ENCODE measurements at places on chromosomes 5 and 9.

DNA sequence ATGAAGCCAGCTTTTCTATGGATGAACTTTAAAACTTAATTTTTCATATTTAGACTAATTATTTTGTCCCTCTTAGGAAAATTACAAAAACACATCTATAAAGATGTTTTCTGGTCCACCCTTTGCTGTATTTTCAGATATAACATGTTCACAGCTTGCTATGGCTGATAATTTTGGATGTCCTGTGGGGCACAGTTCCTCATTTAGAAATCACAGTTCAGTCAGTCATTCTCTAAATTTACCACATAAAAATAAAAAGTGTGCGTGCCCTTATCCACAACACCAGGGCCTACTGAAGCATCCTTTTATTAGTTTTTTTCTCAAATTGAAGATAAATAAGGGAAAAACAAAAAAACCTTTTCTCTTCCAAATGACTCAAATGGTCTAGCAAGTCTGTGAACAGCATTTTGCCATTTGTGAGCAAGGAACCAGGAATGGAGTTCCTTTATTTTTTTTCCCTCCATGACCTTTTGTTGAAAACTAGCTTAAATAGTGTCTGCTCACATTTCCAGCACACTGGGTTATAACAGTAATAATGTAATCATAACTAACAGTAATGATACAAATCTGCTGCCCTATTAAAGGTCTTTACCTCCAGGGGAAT is 87.1 kb downstream of the CEMIP2 start:
- DNase-seq: no peak

DNA sequence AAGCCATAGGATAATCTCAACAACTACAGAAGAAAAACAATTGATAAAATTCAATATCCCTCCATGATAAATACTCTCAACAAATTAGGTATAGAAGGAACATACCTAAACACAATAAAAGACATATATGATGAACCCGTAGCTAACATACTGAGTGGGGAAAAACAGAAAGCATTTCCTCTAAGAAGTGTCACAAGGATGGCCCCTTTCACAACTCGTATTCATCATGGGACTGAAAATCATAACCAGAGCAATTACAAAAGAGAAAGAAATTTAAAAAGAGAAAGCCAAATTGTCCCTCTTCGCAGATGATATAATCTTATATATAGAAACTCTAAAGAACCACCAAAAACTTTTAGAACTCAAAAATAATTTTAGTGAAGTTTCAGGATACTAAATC is 146.3 kb upstream of the RGMB start:
- DNase-seq: no peak

GRCh38 chr5:20113031-20113715 is 125.2 kb upstream of the CDH18 start:
- DNase-seq: no peak

DNA sequence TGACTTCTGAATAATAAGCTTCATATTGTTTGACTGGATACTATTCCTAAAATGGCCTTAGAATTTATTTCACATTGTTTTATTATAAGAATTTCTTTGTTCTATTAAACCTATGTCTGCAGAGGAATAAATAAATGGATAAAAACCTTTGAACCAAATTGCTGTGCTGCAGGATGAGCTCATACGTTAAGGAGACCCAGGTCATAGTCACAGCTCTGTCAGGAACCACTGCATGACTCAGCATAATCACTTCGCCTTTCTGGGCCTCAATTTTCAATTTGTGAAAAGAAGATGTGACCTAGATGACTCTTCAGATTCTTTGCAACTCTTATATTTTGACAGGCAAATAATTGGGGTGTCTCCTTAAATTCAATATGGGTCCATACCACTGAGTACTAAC is 36.7 kb upstream of the HMHB1 start:
- DNase-seq: no peak

DNA sequence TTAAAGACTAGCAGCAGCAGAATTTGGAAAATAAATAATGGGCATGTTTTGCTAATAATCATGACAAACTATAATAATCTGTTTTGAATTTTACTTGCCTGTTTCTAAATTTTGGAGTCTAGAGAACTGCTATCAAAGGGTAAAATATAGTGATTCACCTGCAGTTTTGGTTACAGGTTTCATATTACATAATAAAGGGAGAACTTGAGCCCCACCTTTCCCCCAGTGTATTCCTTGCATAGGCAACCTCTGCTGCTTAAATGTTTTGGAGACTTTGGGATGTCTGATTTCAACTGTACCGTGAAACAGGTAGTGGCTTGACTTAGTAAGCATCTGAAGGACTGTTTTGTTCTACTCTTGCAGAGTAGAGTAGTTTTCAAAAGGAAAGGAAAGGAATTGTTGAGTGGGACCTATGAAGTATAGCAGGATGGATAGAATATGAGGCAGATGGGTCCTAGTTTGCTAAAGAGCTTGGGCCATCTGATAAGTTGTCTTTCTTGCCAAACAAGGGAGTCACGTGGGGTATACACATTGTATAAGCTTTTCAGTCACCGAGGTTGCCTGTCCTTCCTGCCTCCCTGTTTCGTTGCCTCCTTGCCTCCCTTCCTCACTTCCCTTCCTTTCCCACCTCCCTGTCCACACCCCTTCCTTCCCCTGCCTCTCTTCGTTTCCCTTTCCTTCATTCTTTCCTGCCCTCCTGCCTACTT is 19.1 kb downstream of the CREBRF start:
- no peak for DNase-seq

DNA sequence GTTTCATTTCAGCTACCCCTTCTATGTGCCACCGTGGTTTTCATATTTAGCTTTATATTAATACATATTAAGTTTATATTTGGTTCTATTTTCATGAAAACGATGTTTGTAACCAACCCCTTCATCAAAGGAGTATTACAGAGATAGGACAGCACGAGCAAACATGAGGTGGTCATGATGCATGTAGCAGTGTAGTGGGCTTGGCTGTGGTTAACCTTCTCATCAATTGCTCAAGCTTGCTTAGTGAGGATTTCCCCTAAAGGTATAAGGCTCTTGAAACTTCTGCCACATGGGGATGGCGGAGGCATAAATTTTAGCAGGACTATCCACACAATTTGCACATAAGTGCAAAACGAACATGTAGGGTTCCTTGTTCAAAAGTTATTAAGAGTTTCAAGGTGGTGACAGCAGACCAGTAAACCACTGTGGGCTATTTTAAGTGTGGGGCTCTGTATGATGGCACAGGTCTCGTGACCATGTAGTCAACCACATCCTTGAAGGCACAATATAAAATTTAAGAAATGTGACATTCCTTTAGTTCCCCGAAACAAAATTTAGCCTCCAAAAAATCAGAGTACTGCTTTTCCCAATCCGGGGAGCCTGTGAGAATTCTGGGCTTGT is 24.8 kb downstream of the TMEM174 start:
- DNase-seq: no peak

DNA sequence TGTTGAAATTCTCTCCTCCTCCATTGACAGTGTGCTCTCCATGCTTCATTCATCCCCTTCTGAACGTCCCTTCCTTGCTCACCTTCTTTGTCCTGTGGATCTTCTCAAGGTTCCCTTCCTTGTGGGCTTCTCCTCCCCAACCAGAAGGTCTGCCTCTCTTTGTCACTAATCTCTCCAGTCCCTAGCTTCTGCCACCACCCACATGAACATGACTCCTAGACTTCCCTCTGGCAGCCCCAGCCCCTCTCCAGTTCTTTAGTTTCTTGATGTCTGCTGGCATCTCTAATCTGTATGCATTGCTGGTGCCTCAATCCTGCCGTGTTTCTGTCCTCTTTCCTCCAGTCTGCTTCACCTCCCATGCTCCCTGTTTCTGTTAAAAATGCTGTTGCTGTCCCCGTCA is 79.3 kb downstream of the ARHGAP26 start:
- DNase-seq: no peak

DNA sequence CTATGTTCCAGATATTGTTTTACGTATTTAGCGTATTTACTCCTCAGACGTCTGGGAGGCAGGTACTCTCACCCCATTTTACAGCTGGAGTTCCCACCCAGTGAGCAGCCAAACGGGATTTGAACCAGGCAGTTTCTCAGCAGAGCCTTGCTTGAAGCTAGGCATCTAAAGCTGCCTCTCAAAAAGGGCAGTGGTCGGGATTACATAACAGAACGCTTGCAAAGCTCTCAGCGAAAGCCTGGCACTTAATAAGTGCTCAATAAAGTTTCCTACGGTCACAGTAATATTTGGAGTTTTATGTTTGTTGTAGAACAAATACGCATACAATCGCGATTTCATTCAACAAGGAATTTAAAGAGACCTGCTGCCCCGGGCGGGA is 286 bp upstream of the BSPRY start:
- DNase-seq: no peak

GRCh38 chr9:34983209-34983608 is 6.3 kb upstream of the DNAJB5 start:
- DNase-seq: no peak

GRCh38 chr5:129460936-129461710 is 1.0 kb downstream of the ADAMTS19 start:
- no peak for DNase-seq

DNA sequence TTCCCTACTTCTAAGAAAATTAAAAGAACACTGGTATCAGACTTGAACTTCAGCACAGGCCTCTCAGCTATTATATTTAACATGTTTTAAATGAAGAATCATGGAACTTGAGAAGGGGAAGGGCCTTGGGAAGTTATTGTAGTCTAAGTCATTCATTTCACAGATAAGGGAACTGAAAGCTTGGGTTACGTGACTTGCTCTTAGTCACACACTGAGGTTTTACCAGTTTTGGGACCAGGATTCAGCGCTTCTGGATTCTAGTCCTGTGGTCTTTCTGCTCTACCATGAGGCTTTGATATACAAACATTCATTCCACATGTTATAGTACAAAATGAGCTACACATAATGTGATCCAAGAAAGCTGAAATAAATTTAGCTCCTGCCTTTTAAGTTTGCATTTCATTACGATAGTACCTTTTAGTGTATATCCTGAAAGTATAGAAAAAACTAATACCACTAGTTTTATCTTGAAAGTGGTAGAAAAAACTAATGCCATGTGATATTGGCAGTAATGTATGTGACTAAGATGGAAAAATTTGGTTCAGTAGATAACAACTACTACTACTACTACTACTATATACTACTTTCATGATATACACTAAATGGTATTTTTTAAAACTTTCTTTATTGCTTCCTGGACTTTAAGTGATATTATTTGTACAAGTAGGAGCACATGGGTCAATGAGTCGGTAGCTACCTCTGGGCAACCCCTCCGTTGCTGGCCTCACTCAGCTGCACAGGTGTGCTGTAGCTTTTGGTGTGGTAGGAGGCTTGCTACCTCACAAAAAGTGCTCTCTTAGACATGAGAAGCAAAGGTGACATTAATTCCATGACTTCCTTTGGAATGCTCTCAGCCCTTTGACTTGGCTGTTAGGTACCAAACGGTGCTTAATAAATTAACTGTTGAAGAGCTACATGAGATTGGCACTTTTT is 40.7 kb downstream of the F2RL2 start:
- DNase-seq: no peak

DNA sequence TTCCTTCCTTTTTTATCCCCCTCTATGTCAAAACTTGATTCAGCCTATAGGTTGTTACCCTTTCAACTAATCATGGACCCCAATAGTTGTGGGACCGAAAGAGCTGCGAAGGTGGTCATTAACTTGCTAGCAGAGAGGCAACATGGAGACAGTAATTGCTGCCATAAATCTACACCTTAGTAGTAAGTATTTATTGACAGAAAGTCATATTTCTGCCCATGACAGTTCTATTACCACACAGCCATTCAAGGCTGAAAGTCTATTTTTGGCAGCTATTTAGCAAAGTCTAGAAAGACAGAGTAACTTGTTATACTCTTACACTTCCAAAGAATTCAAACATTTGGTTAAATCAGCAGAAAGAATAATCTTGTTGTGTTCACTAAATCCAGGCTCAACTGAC is 236.2 kb downstream of the PRELID2 start:
- DNase-seq: no peak

DNA sequence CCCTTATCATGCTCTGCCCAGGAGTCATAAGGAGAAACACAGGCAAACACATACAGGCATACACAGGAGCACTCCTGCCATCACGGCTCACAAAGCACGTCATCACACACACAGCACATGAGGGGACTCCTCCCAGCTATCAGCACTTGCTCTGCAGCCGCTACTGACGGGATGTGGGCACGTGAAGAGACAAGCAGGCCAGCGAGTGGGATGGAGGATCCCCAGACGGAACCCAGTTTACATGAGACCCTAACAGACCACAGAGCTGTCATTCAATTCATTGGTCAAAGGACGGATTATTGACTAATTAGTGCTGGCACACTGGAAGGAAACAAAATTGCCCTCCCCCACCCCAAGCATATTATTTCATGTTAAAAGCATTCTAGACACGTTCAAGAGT is 53.6 kb downstream of the SEMA4D start:
- DNase-seq: no peak

DNA sequence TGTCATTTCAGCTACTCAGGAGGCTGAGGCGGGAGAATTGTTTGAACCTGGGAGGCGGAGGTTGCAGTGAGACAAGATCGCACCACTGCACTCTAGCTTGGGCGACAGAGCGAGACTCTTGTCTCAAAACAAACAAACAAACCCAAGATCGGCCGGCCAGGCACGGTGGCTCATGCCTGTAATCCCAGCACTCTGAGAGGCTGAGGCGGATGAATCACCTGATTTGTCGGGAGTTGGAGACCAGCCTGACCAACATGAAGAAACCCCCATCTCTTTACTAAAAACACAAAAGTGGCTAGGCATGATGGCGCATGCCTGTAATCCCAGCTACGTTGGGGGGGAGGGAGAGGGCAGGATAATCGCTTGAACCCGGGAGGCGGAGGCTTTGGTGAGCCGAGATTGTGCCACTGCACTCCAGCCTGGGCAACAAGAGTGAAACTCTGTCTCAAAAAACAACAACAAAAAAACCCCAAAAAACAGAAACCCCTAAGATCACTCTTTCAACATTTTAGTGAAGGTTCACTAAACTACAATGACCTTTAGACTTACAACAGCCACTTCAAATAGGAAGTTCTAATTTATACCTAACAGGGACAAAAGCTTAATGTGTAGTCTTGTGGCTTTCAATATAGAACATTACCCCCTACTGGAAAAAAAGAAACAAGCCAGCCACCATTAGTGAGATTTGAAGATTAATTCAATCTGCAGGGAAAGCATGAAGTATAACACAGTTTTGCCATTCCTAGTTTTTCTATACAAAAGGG is 7.0 kb downstream of the HSPA9 start:
- no peak for DNase-seq

DNA sequence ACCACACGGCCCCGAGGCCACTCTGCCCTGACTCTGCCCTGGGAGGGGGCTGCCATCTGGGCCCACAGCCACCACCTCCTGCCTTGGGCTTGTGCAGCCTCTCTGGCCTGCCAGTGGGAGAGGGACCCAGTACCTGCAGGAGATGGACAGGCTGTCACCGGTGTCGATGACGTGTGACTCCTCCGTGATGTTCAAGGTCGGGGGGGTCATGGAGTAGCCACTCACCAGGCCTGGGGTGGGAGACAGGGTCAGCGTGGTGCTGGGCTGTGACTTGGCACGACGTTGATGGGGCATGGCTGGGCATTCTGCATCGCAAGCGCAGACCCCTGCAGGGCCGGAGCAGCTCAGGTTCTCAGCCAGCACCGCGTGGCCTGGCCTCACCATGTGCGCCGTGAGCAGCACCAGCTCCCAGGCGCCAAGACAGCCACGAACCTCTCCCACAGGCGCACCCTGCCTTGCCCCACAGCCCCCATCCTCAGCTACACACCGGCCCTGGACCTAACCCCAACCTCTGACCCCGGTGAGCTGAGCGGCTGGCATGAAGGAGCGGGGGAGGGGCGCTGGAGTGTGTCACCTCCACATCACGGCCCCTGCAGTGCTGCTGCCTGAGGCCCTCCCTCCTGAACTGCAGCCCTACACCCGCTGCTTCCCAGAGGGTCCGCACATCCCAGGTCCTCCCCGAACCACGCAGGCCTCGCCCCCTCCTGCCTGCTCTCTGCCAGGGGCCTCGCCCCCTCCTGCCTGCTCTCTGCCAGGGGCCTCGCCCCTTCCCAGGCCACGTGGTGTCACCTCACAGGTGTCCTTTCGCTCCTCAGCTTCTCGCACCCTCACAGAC is 17.6 kb downstream of the FLT4 start:
- DNase-seq: no peak

Data from stimulated activated CD8-positive, alpha-beta memory T cell treated with anti-CD3 and anti-CD28 coated beads, Interleukin-7, amount 100 ng/mL, for 24 hours (primary cell).